ENCODE measurements at places on chromosomes 4 and X.

- no peak for DNase-seq
These were observed 464.9 kb upstream of the AMOT start for GRCh38 chrX:113305496-113305895.

DNA sequence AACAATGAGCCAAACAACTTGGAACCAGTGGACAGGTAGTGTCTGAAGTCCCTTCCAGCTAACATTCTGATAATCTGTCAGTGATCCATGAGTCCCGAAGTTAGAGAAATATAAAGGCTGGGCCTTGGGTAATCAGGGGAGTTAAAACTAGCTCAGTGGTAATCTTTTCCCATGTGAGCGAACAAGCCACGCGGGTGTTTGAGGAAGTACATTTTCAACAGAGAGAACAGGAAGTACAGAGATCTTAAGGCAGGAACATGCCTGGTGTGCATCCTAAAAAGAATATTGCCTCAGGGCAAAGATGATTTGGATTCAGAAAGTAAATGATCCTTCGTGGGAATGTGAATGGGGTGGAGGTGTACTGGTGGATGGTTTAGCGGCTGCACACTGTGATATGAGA is 42.9 kb downstream of the FNIP2 start:
- no peak for DNase-seq

DNA sequence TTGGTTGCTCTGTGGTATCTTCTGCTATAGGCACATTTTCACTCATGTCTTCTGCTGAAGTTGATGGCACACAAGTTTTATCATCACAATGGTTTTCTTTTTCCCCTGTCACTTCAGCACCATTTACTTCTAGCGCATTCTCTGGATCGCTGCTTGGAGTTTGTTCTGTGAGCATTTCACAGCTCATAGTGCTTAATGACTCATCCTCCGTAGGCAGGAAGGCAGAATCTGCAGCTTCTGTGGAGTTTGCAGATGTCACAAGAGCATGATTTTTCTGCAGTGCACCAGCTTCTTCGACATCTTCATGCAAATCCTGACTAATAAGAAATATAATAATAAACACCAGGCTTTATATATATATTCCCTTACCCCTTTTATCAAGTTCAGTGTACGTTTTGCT is 83.6 kb downstream of the CHM start:
- DNase-seq = no peak

DNA sequence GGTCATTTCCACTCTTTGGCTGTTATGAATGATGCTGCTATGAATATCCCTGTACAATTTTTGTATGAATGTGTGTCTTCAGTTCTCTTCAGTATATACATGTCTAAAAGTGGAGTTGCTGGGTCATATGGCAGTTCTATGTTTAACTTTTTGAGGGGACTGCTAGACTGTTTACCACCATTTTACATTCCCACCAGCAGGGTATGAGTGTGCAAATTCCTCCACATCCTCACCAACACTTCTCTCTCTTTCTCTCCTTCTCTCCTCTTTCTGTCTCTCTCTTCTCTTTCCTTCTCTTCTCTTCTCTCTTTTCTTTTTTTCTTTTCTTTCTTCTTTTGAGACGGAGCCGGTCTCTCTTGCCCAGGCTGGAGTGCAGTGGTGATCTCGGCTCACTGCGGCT is 7.8 kb downstream of the WWC2 start:
- no peak for DNase-seq

- no peak for DNase-seq
These were observed 1257.8 kb downstream of the RPA4 start for GRCh38 chrX:98141466-98141865.

DNA sequence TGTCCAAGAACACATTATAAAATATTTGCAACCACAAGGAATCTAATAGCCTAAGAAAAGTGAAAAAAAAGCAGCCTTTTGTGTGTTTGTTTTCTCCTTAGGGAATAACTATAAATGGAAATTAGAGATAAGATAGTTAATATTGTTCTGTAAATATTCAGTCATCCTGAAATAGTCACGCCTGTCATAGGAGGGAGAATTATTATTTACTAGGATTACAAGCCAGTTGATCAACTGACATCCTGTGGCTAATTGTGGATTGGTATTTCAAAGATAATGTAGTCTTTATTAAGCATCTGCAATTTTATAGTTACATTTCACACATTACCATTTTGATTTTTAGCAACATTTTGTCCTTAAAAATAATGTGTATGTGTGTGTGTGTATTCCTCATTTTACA is 118.6 kb downstream of the CCSER1 start:
- no peak for DNase-seq

DNA sequence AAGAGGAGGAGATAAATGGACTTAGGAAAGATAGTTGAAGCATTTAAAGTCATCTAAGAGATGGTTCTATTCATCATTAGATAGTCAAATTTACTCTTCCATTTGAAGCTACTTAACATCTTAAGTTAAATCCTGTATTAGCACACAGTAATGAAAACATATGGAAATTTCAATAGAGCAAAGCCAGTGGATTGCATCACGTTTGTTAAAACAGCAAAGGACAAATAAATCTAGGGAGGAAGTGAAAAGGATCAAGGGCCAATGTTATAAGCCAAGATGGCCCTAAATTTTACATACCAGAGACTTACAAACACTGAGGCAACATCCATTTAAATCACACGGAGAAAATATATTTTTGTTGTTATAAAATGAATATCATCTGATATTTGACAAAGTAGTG is 602.8 kb downstream of the INPP4B start:
- no peak for DNase-seq

Measured in left lung (tissue), 14 donors.